ENCODE measurements at places on chromosomes 12 and 14. TPM values are rescaled to one million over a fixed set of nuclear protein-coding genes. Genes with fewer than 3 reads are reported as not detected.

Gene BATF
- total RNA-seq, result 11.8 TPM

Gene AACS
- total RNA-seq, result 20.4 TPM

Gene METTL1
- total RNA-seq, result 4.9 TPM

Gene TSPAN19
- not detected for total RNA-seq

- no peak overlapping the region for H3K27ac ChIP-seq
- H3K27me3 ChIP-seq, result no peaks in the 10 kb centered on the region
- H3K36me3 ChIP-seq, result no peaks in the 10 kb centered on the region
- no peak overlapping the region for H3K4me3 ChIP-seq
These were observed 17.5 kb upstream of the GXYLT1 start for GRCh38 chr12:42162193-42162592.

- no peak for DNase-seq
- H3K4me3 ChIP-seq, result no peak overlapping the region
- no peak overlapping the region for H3K27ac ChIP-seq
- H3K4me1 ChIP-seq, result peaks cover 4% of the 10 kb centered on the region
These were observed 451.1 kb downstream of the PCNX1 start for GRCh38 chr14:71358209-71358931.

- no peaks in the 10 kb centered on the region for H3K36me3 ChIP-seq
- no peaks in the 10 kb centered on the region for H3K4me1 ChIP-seq
- H3K27ac ChIP-seq, result no peak overlapping the region
- no peak for DNase-seq
- H3K27me3 ChIP-seq, result no peaks in the 10 kb centered on the region
- H3K4me3 ChIP-seq, result no peak overlapping the region
These were observed 107.5 kb upstream of the PARP11 start for GRCh38 chr12:3980504-3981272.

- no peaks in the 10 kb centered on the region for H3K4me1 ChIP-seq
- no peak overlapping the region for H3K4me3 ChIP-seq
- H3K27me3 ChIP-seq, result no peaks in the 10 kb centered on the region
- no peak overlapping the region for H3K27ac ChIP-seq
- no peaks in the 10 kb centered on the region for H3K36me3 ChIP-seq
These were observed 20.7 kb upstream of the TEX22 start for GRCh38 chr14:105377555-105378182.

- no peaks in the 10 kb centered on the region for H3K36me3 ChIP-seq
- no peak overlapping the region for H3K4me3 ChIP-seq
- H3K27ac ChIP-seq, result no peak overlapping the region
- no peaks in the 10 kb centered on the region for H3K27me3 ChIP-seq
- no peaks in the 10 kb centered on the region for H3K4me1 ChIP-seq
These were observed 3.2 kb upstream of the MIA2 start for GRCh38 chr14:39230416-39231035.

- H3K27ac ChIP-seq, result no peak overlapping the region
- DNase-seq, result no peak
- no peaks in the 10 kb centered on the region for H3K27me3 ChIP-seq
- no peak overlapping the region for H3K4me3 ChIP-seq
- no peaks in the 10 kb centered on the region for H3K4me1 ChIP-seq
These were observed 239.2 kb upstream of the RMST start for GRCh38 chr12:97223419-97223818.

Measured in prostate gland (tissue), 2 donors.